ENCODE measurements at places on chromosomes 4 and X.

DNA sequence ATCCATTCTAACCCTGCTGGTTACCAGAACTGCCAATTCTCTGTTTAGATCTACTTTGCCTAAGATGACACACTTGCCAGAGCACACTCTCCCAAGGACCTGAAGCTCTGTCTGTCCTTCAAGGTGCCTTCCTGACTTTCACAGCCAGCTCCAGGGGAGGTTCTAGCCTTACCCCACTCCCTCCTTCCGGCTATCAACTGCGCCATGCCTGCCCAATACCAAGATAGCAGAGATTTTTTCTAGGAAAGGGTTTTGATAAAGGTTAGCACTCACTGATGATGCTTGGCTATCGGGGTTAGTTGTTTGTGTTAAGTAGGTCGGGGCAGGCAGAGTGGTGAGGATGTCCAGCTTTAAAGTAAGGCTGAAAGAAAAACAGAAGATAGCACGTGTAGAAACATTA lies 14.3 kb downstream of the ALPK1 start:
- DNase-seq, result no peak

GRCh38 chr4:105936901-105937300 lies 41.6 kb downstream of the NPNT start:
- DNase-seq, result no peak

DNA sequence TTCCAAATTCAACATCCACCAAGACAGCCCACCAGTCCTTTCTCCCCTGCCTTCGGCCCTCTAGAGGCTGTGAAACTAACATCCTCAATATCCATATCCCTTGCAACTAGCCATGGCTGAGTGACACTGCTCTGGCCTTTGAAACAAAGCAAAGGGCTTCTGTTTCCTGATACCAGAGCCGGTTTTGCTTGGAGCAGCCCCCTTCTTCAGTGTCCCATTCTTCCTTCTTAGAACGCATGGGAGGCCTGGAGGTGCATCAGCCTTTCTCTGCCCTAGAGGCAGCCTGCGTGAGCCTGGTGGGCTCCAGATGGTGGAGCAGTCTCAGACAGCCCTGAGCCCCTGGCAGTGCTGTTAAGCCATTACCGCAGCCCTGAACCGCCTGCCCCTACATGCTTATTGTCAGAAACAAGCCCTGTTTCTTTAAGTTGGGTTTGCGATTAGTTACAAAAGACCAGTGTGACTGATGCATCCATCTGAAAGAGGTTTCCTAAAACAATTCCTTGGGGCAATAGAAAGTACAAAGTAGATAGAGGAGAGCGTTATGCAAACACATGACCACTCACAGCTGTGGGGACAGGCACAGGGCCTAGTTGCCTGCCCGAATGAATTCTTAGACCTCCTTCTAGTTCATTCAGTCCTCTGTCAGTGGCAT lies 74.1 kb downstream of the EVC start:
- DNase-seq, result no peak

DNA sequence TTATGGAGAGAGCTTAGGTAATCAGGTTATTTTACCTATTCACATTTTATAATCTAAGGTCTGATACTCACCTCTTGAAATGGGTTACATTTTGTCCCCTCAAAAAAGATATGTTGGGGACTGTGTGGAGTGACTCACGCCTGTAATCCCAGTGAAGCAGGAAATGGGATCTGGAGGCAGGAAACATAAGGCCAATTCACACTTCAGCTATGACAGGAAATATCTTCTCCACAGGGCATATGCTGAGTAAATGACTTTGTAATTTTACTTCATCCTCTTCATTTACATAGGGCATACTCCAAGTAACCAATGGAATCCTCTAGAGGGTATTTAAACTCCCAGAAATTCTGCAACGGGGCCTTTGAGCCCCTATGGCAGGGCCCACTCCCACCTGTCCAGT lies 54.8 kb upstream of the ZMAT1 start:
- DNase-seq, result no peak

GRCh38 chr4:29047341-29048041 lies 1672.7 kb upstream of the PCDH7 start:
- no peak for DNase-seq

GRCh38 chr4:153393397-153393796 lies 48.9 kb downstream of the MND1 start:
- DNase-seq, result no peak

GRCh38 chr4:101784957-101785356 lies 5.6 kb upstream of the BANK1 start:
- DNase-seq, result no peak

GRCh38 chr4:27276307-27277073 lies 415.8 kb downstream of the STIM2 start:
- DNase-seq, result no peak

- no peak for DNase-seq
Observed at GRCh38 chrX:23811656-23812055, 28.7 kb downstream of the SAT1 start.

DNA sequence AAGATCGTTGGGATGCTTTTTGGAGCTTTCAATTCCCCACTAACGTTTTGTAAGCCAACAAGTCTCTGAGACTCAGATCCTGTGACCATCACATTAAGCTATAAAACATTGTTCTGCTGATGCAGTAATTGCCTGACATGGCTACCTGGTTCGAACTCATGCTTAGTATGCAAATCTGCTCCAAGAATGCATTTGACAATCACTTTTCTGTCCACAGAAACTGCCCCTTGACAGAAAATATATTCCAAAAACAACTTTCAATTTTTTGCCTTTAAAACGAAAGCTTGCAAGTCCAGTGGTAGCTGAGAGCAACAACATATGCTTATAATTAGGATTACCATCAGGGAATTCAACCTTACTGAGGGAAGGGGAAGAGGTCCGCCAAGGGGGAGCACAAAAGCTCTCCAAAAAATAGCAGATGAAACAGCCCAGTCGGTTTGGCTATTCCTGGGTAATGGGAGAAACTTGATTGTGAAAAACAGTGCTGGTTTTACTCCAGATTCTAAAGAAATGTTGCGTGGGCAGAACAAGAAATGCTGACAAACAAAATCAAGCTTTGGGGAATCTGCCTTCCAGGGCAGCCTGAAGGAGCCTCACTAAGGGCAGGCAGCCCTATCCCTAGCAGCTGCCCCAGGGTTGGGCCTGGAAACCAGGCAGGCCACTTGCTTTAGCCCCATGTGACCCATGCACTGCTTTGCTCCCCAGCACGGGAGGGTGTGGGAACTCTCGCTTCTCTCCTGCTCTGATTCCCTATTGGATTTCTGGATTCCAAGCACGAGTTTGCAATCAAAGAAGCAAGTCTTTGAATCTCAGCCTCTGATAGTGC lies 160.7 kb upstream of the LDB2 start:
- DNase-seq, result no peak

DNA sequence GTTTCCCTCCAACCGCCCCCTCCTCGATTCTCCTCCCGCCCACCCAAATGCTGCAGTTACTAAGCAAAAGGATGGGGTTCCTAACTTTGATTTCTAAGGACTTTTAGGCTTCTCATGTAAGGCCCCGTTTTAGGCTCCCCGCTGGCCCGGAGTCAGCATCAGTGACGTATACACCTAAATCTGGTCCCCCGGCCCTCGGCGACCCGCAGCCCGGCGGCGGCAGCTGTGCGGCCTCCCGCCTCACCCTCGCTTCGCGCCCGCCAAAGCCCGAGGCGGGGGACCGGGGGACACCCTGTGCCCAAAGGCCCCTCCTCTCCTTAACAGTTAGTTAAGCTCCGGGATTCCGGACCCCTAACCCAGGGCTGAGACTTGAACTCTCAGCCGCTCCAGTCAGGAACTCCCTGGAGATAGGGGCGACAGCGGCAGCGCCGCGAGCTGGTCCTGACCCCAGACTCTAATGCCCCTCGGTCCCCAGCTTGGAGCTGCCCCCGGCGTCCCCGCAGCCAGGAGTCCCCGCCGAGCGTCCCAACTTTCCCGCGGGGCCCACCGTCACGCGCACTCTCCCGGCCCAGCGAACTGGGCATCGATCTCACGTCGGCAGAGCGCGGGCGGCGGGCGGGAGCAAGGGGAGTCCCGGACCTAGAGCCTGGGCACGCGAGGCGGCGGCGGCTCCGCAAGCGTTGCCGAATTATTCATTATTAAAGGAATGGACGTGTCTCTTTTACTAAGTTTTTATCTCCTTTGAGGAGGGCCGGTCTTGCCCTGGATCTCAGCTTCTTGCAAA lies 1.5 kb upstream of the NR3C2 start:
- DNase-seq, result no peak

DNA sequence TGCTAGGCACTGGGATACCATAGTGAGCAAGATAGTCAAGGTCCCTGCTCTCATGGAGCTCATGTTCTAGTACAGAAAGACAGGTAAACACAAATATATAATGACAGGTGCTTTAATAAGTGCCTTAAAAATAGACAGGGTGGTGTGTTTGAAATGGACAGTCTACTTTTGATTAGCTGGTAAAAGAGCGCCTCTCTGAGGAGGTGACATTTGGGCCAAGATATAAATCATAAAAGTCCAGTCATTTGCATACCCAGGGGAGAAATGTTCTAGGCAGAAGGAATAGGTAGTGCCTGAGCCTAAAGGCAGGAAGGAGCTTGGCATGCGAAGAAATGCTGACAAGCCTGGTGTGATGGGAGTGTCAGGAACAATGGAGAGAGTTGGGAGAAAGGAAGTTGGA lies 83.6 kb downstream of the DNAAF6 start:
- DNase-seq, result no peak

DNA sequence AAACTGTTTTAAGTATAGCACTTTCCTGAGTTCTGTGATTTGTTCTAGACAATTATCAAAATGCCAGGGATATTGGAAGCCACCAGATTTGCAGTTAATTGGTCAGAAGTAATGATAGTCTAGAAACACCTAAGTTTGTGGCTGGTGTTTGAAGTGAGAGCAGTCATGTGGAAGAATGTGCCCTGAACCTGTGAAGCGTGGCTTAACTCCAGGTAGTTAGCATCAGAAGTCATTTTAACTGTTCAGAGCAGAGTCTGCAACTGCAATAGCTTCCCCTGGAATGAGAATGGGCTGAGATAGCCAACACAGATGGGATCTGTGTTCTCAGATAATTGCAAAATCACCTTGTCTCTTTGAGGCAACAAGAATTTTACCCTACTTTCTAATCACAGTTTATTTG lies 255.1 kb upstream of the GK2 start:
- no peak for DNase-seq

GRCh38 chr4:99679976-99680375 lies 22.3 kb upstream of the C4orf54 start:
- no peak for DNase-seq

Measured in vagina (tissue), 2 donors.